Stimulated activated CD4-positive, alpha-beta T cell treated with anti-CD3 and anti-CD28 coated beads, Interleukin-12 subunit alpha, Interleukin-12 subunit beta, amount 100 ng/mL, for 4 hours (primary cell): ENCODE measurements at places on chromosomes 16 and 17.

DNA sequence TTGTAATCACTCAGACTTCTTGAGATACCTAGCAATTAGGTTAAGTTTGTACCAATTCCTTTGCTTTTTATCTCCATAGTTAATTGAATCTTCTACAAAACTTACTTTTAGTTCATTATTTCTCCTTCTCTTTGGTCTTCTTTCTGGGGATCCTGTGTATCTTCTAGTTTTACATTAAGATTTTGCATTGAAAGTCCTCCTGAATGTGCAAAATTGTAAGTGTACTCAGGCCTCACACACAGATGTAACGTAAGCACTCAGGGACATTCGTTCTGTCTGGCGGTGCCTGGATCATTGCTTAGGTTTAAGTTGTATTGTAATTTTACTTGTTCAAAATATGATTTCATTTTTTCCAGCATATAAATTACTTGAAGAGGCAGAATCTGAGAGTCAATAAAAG lies 222.6 kb upstream of the CPHXL start:
- no peak for DNase-seq

GRCh38 chr17:75295201-75296158 lies 6.2 kb upstream of the SLC25A19 start:
- DNase-seq = no peak

- DNase-seq = no peak
These were observed 9.7 kb downstream of the ETV4 start for GRCh38 chr17:43536236-43536992.

DNA sequence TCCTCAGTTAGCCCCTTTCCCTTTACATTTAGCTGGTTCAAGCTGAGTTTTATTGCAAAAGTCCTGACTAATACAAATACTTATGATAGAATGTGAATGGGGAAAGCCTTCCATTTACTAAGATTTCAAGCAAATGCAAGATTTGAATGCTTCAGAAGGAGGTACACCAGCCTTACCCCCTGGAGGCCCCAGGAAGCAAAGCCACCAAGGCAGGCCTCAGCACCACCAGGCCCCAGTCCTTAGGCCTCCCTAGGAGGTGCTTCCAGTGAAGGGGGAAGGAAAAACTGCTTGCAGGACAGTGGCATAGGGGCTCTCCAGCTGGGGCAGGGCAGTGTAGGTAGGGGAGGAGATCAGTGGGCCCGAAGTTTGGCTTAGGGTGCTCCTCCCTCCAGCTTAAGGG lies 7.3 kb upstream of the PRPSAP2 start:
- no peak for DNase-seq

GRCh38 chr16:53511403-53512280 lies 8.6 kb upstream of the AKTIP start:
- no peak for DNase-seq

GRCh38 chr17:34166352-34166751 lies 88.7 kb upstream of the CCL2 start:
- no peak for DNase-seq
